ENCODE measurements at places on chromosomes 5 and 9.

DNA sequence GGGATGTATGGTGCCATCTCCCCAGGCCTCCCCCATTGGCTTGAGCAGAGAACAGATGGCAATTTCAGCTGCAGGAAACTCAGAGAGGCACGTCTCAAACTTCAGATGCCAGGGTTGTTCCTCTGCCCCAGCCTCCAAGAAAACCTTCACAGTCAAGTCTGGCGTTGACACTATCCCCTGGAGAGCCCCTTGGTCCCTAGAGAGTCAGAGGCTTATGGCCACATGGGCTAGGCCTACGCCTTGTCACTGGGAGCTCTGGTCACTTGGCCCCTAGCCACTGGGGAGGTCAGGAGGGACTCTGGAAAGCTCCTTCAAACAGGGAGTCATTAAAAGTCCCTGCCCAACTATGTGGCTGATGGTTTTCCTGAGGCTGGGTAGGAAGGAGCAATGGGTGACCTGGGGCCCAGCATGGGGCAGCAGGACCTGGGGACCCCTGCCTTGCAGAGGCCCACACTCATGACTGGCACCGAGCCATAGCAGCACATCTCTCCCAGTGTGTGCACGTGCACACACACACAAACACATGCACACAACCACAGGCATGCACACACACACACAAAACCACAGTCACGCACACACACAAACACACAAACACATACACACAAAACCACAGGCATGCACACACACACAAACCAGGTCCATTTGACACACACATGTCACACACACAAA is 144.2 kb downstream of the GADD45G start:
- no peak for DNase-seq

- no peak for DNase-seq
Measured at GRCh38 chr5:130112246-130112645, 208.0 kb downstream of the CHSY3 start.

DNA sequence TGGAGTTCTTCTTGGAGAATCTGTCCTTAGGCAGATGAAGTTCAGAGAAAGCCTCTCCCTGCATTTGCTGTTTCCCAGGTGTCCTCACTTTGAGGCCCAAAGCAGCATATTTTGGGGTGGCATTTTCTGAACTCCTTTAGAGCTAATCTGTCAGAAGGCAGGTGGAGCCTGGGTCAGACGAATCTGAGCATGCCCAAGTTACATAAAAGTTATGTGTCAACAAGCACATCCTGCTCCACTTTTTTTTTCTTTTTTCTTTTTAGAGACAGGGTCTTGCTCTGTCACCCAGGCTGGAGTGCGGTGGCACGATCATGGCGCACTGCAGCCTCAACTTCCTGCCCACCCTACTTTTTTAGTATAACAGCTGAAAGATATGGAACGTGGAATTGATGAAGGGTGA is 41.3 kb upstream of the HSPA9 start:
- no peak for DNase-seq

GRCh38 chr5:173742432-173742816 is 126.0 kb upstream of the BOD1 start:
- no peak for DNase-seq

GRCh38 chr5:50849554-50849953 is 183.1 kb downstream of the PARP8 start:
- no peak for DNase-seq

DNA sequence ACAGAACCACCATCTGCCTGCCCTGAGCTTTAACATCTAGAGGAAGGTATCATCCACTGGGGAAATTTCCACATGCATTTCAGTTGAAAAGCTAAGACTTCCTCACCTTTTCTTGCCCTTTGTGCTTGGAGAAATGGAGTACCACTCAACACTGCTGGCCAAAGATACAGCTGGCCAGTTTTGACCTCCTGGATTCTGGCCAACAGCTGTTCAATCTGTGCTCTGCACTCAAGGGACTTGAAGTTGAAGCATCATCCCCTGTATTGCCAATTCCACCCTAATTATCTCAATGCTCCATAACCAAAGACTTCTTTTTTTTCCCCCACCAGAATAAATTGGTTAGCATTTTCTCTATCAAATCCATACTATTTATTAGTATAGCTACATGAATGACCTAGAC is 70.4 kb upstream of the PRDM9 start:
- no peak for DNase-seq

GRCh38 chr5:67092535-67092934 is 104.1 kb downstream of the CD180 start:
- no peak for DNase-seq

DNA sequence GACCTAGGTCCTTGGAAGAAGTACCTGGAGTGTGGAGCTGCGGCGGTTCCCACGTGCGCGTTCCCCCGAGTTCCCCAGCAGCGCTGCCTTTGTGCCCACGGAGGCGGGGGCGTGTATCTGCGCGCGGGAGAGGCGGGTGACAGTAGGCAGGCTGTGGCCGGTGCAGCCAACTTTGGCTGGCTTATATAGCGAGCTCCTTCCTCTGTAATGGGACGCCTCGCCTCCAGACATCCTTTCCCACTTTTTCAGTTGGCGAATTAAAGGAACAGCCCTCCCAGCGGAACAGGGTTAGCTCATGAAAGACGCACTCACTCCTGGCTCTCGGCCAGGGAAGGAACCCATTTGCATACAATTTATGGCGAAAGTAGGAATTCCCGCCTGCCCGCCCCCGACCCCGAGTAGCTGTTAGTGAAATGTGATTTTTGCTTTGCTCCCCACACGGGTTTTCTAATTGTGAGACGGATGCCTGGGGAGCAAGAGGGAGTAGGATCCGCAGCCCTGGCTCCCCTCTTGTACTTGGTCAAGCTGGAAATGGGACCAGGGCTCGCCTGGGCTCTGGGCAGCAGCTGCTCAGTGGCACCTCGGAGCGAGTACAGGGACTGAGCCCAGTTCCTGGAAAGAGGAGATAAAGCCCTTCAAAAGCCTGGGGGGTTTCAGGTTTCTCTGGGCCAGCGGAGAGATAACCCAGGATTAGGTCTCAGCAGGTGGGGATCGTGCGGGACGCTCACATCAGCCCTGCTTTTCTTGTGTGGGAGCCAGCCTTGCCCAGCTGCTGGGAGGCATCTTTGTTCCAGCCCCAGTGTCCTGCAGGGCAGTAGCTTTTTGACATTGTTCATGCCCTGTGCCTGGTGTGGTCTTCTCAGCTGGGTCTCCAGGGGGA is at the start of gene TNC:
Gene TNC (minus strand): TSS at position 159 of the 880 bp plus-strand sequence. CDS start 27,139 bp downstream, outside the sequence.
- DNase-seq: no peak

DNA sequence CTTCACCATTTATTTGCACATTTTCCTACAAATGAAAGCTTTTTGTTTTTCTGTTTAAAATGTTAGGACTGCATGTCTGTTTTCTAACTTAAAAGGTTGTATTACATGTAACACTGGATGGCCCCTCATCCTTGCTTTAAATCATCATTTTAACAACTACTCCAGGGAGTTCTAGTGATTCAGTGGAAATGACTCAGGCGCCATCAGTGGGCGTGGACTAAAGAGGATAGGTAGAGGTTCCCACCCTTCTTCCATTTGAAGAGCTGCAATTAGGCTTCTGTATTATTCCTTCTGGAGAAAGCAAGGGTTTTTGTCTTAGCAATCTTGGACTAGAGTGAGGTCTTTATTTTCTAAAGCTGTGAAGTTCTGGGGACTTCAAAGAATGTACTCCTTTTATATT is 213.7 kb downstream of the TMEM38B start:
- no peak for DNase-seq

GRCh38 chr9:114574438-114574837 is 13.1 kb upstream of the ATP6V1G1 start:
- no peak for DNase-seq

DNA sequence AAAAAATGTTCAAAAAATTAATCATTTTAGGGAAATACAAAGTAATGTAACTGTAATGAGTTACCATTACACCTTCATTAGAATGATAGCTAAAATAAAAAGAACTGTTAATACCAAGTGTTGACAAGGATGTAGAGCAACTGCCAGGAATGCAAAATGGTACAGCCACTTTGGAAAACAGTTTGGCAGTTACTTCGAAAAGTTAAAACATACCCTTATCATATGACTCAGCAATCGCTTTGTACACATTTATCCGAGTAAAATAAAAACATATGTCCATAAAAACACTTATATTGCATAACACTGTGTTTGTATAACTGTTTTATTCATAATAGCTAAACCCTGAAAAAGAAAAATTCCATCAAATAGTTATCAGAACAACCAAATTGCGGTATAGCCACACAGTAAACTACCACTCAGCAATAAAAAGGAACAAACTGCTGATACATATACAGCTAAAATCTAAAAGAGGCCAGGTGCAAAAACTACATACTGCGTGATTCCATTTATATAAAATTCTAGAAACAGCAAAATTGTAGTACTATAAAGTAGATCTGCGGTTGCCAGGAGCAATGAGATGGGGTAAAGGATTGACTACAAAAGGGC is 61.7 kb downstream of the RFX3 start:
- no peak for DNase-seq

DNA sequence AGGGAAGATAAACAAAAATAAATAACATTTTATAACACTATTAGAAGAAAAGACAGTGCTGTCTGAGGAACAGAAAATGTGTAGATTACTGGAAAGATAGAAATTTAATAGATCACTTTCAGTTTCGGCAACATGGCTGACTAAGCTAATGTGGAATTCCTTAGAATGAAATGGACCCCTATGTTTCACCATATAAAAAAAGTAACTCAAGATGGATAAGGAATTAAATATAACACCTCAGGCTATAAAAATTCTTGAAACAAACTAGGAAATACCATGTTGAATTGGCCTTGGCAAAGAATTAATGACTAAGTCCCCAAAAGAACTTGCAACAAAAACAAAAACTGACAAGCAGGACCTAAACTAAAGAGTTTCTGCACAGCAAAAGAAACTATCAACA is 558.3 kb downstream of the CHSY3 start:
- no peak for DNase-seq

- DNase-seq: no peak
Measured at GRCh38 chr9:68648971-68649370, 56.1 kb upstream of the PIP5K1B start.

- DNase-seq: no peak
Measured at GRCh38 chr5:149456597-149457392, 77.7 kb upstream of the IL17B start.

GRCh38 chr9:91248707-91249106 is 113.0 kb downstream of the AUH start:
- DNase-seq: no peak

DNA sequence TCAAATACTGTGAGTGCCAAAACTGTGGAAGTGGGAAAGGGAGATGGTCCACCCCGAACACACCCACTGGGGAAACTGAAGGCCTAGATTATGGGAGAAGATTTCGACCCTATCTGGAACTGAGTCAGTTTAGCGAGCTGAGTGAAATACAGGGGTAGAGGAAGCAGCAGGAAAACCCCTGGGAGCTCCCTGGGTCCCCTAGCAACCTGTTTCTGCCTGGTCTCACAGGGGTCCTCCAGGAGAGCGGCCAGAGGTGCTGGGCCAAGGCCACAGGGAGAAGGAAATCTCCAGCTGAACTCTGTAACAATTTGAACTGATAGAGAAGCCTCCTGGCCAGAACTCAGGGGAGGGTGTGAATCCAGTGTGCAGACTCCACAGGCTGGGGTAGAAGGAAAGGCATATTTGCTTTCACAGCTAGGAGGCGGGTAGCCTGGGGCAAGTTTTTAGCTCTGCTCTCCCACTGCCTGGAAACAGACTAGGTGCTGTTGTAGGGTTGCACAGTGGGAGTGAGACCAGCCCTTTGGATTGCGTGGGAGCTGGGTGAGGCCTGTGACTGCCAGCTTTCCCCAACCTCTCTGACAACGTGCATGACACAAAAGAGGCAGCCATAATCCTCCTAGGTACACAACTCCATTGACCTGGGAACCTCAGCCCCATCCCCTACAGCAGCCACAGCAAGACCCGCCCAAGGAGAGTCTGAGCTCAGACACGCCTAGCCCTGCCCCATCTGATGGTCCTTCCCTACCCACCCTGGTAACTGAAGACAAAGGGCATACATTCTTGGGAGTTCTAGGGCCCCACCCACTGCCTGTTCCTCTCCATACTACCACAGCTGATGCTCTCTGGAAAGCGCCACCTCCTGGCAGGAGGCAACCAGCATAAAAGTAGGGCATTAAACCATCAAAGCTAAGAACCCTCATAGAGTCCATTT is 78.8 kb upstream of the GPBP1 start:
- no peak for DNase-seq

GRCh38 chr9:127841087-127841835 is 13.2 kb downstream of the ENG start:
- no peak for DNase-seq

DNA sequence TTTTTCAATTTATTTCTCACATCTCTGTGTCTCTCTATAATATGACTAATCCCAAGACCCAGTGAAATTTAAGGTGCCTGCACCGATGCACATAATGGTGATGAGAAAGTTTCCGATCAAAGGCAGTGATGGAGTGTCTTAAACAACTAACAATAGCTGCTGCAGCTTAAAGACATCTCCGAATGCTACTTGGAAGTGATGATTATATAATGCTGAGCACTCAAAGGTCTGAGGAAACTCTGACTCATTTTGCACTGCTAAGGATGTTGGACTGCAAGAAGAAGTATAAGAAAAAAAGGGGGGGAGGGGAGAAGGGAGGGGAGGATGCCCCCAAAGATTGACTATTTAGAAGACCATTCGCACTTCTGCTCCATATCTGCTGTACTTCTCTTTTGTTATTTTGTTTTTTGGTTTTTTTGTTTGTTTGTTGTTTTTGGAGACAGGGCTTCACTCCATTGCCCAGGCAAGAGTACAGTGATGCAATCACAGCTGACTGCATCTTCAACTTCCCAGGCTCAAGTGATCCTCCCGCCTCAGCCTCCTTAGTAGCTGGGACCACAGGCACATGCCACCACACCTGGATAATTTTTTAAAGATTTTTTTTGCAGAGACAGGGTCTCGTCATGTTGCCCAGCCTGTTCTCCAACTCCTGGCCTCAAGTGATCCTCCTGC is 192.2 kb downstream of the HSD17B3 start:
- no peak for DNase-seq

GRCh38 chr5:151619812-151620460 is 28.8 kb upstream of the FAT2 start:
- no peak for DNase-seq

DNA sequence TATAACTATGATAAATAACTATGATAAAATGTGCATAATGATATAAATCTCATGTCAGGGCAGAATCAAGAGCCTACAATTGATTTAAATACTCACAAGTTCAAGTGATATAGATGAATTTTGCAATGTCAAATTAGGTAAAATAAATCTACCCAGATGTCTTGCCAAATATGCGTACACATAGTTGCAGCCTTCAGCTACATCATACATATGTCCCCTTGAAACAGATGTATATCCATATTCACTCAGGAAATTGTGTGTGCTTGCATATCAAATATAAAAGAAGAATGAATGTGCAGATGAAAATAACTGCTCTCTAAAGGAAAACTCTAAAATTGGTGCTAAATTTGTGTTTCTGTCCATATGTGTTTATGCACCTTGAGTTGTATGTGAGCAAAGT is 130.7 kb downstream of the CDH12 start:
- DNase-seq: no peak

GRCh38 chr5:113047234-113047633 is 70.6 kb downstream of the DCP2 start:
- no peak for DNase-seq

DNA sequence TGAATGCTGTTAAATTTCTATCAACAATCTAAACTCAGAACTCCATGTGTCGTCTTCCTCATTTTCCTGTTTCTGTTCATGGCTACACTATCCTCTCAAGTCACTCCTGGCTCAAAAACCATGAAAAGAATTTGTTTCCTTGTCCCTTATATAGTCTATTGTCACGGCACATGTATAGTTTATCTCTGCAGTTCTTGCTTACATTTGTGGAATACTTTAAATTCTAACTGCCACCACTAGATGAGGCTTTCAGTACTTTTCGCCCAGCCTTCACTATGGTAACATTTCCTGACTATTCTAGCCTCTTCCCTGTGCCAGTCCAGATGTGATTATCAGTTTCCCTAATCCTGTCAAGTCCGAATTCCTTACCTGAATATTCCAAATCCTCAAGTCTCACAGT is 34.6 kb downstream of the PKD2L2 start:
- no peak for DNase-seq
